Left renal pelvis (tissue), 4 donors: ENCODE measurements at places on chromosomes 1 and 21. TPM values are rescaled to one million over a fixed set of nuclear protein-coding genes. Genes with fewer than 3 reads are reported as not detected.

DNA sequence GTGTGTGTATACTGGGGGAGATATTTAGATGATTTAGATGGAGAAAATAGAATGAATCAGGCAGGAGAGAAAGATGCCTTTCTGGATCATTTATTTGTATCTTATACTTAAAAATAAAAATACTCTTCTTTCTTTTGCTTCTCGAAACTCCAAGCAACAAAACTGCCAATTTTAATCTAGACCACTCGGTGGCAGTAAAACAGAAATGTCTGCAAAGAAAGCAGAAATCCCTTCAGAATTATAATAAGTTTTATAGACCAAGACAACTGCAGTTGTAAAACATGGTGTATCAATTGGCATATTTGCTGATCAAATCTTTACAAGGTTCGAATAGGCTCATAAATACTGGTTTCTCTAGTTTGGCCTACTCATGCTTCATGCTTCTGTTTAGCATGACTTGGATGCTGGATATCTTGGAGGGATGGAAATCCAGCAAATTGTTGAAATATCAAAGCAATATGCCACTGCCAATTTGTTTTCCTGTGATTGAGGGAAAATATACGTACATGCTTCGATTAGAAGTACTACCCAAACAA is 15.1 kb upstream of the C1orf87 start:
- no peak for DNase-seq

GRCh38 chr1:175498002-175498401 is 245.4 kb downstream of the TNR start:
- DNase-seq = no peak

DNA sequence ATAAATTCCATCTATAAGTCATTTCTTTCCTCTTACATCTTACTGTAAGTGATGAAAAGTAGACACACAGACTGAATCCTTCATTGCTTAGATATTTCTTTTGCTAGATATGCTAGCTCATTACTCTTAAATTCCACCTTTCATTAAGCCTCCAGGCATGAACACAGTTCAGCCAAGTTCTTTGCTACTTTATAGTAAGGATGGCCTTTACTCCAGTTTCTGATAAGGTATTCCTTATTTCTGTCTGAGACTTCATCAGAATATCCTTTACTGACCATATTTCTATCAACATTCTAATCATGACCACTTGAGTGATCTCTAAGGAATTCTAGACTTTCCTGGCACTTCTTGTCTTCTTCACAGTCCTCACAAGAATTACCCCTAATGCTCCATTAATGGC is 191.7 kb upstream of the KCTD3 start:
- DNase-seq = no peak

- no peak for DNase-seq
Measured at GRCh38 chr21:27379354-27379753, 412.5 kb upstream of the ADAMTS5 start.

GRCh38 chr1:93129507-93130099 is 50.5 kb downstream of the MTF2 start:
- DNase-seq = no peak

DNA sequence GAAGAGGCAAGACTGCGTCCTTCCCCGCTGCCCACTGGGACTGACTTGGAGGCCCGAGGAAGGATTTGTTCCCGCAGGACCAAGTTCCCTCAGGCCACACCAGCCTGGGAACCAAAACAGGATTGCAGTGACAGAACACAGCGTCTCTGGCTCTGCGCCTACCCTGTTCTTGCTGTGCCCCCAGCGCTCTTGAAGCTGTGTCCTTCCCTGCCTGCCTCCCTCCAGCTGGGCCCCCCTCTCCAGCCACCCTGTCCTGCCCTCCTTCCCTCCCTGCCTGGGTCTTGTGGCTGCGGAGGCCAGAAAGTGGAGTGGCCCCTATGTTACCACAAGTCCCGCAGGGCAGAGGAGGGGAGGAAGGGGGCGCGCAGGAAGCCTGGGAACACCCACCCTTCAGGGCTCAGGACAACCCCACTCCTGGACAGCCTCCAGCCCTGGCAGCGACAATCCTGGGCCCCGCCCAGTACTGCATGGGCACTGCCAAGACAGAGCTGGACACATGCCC is 164.9 kb downstream of the DYRK1A start:
- no peak for DNase-seq

GRCh38 chr1:45867697-45868348 is 64.4 kb downstream of the MAST2 start:
- no peak for DNase-seq

DNA sequence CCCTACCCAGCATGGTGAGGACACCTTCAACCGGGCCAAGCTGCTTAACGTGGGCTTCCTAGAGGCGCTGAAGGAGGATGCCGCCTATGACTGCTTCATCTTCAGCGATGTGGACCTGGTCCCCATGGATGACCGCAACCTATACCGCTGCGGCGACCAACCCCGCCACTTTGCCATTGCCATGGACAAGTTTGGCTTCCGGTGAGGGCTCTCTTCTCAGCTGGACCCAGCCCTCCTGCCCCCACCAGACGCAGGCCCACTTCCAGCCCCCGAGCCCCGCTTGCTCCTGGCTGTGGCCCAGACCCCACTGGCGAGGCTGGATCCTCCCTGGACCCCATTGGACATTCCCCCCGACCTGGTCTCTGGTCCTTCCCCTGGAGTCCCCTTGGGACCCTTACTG is 5.8 kb downstream of the B4GALT2 start:
- DNase-seq = no peak

DNA sequence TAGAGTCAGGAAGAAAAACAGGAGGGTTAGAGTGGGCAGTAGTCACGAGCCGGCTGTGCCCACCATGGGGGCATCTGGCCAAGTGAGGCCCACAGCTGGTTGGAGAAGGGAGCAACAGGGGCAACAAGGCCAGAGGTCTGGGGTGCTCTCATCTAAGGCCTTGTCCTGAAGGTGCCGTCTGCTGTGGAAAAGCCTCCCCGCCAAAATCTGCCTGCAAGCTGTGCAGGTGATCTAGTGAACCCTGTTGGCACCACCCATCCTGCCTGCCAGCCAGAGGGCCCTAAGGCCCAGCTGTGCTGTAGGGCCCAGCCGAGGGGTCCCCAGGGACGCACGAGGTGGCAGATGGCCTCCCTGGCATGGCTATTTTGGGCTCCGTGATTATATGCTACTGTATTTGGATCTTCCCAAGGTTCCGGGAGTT is 51.3 kb downstream of the LGR6 start:
- DNase-seq = no peak

- no peak for DNase-seq
Measured at GRCh38 chr1:27935721-27936120, 921 bp downstream of the SMPDL3B start.

DNA sequence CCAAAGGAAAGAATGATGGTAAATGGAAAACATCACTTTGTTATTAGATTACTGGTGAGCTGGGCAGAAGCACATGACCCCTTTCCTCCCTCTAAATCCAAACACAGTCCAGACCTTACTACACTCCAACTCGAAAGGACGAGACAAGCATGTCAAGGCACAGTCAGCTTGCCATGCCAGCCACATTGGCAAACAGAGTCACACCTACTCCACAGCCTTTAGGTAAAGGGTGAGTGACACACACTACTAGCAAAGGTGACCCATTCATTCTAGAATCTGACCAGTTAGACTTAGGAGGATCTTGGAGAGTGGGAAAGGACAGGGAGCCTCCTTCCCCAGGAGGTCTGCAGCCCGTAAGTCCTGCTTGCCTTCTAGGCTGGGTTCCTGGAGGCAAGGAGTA is 3.0 kb downstream of the SLC44A3 start:
- DNase-seq = no peak

GRCh38 chr1:71521655-71522264 is 440.9 kb upstream of the ZRANB2 start:
- DNase-seq = peak; percentile 3

GRCh38 chr1:17419626-17420328 is 19.7 kb downstream of the RCC2 start:
- no peak for DNase-seq

DNA sequence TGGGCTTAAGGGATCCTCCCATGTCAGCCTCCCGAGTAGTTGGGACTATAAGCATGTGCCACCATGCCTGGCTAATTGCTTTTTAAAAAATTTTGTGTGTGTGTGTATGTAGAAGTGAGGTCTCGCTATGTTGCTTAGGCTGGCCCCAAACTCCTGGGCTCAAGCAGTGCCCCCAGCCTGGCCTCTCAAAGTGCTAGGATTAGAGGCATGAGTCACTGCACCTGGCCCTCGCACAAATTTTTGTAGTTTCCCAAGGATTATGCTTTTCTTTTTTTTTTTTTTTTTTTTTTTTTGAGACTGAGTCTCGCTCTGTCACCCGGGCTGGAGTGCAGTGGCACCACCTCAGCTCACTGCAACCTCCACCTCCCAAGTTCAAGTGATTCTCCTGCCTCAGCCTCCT is 144.4 kb upstream of the HNRNPU start:
- no peak for DNase-seq

GRCh38 chr1:185862235-185862634 is 128.0 kb downstream of the HMCN1 start:
- no peak for DNase-seq

DNA sequence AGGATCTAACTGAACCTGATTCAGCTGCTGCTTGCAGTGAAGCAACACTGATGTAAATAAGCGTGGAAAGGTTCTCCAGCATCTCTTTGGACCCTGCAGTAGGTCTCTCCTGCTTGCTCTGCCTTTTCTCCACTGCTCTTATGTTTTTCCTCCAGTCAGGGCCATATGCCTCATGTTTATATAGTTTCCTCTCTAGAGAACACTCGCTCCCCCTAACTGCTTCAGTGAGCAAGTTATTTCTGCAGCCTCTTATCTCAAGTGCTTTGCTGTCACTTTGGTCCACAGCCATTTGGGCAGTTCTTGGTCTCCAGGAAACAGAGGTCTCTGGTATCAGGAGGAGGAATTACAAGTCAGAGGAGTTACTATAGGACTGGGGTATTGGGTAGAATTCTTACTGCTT is 5.3 kb downstream of the PRUNE1 start:
- no peak for DNase-seq

DNA sequence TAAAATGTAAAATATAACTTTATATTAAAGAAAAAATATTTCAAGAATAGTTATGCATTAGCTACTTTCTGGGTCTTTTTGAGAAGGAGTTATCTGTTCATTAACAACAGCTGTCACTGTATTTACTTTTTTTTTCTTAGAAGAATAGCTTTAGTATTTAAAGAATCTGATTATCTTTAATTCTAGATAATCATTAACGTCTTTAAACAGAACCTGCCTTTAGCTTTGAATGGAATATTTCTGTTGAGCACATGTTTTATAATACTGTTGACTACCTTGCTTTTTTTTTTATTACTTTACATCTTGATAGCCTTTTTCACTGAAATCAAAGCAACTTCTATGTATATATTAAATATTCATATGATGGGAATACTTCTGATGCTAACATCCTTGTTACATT is 132.0 kb downstream of the CLEC20A start:
- no peak for DNase-seq

GRCh38 chr21:35231090-35231489 is 182.0 kb upstream of the RUNX1 start:
- no peak for DNase-seq

GRCh38 chr21:46234436-46234950 is 5.9 kb upstream of the LSS start:
- DNase-seq = no peak

- no peak for DNase-seq
Measured at GRCh38 chr1:172885411-172885810, 165.3 kb downstream of the TNFSF18 start.

GRCh38 chr21:27244776-27245175 is 277.9 kb upstream of the ADAMTS5 start:
- no peak for DNase-seq

- DNase-seq = no peak
Measured at GRCh38 chr1:9836632-9836960, 12.8 kb upstream of the CLSTN1 start.

DNA sequence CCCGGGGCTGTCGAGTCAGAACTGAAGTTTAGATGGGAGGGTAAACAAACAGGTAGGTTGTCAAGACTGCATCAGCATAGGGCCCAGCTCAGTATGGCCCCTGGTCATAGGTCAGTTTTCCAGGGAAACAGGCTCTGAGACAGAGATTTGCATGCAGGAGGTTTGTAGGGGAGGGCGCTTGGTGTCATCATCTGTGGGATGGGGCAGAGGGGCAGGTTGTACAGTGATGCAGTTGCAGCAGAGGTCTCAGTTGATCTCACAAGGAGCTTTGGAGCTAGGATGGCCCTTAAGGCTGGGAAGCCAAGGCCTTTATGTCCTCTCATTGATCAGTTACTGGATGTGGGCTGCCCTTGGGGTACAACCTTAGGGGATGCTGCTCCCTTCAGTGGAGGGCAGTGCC is 38.5 kb upstream of the KCNA10 start:
- DNase-seq = no peak

DNA sequence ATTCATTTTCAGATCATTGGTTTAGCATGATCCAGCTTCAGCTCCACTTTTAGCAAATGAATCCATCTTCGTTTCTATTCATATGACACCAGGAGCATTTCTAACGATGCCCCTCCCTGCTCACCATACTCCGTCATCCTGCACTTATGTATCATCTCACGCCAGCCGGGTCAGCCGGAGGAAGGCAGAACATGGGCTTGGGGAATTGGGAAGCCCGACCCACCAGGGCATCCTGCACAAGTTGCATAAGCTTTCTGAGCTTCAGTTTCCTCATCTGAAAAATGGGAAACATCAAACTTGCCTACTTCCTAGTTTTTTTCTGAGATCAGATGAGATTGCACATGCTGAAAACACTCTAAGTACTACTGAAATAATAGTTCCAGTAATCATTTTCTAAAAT is 194.7 kb downstream of the AK5 start:
- no peak for DNase-seq

- no peak for DNase-seq
Measured at GRCh38 chr1:15308135-15308534, 61.1 kb downstream of the FHAD1 start.

DNA sequence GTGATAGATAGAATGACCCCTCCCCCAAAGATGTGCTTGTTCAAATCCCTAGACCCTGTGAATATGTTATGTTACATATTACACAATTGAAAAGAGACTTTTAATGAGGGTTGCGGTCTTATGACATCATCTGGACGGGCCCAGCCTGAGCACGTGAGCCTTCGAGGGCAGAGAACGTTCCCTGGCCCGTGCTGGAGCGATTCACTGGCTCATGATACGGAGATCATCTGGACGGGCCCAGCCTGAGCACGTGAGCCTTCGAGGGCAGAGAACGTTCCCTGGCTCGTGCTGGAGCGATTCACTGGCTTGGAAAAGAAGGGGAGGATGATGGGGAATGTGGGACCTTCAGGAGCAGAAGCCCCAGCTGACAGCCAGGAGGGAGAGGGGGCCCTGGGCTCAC is 34.4 kb upstream of the COL18A1 start:
- DNase-seq = no peak

Gene PRKCZ
- polyA plus RNA-seq = 7.2 TPM

Gene CD247
- polyA plus RNA-seq = 0.37 TPM

Gene B3GALT5
- 1.9 TPM for polyA plus RNA-seq

Gene DENND2D
- 20.0 TPM for polyA plus RNA-seq

Gene GBP6
- polyA plus RNA-seq = not detected

Gene CFHR1
- 0.60 TPM for polyA plus RNA-seq

Gene TMPRSS15
- 0.23 TPM for polyA plus RNA-seq

Gene CLIC4
- 230 TPM for polyA plus RNA-seq

Gene SCMH1
- polyA plus RNA-seq = 42.6 TPM

Gene OVAAL
- not detected for polyA plus RNA-seq

Gene ZNF326
- polyA plus RNA-seq = 83.4 TPM

Gene LCE1A
- not detected for polyA plus RNA-seq

Gene ITGB2
- polyA plus RNA-seq = 10.8 TPM

Gene LIPI
- polyA plus RNA-seq = 0.75 TPM

Gene B3GALNT2
- 32.9 TPM for polyA plus RNA-seq

Gene HDGF
- polyA plus RNA-seq = 275 TPM

Gene CDA
- 6.8 TPM for polyA plus RNA-seq

Gene LMOD1
- polyA plus RNA-seq = 4.6 TPM

Gene GPR52
- not detected for polyA plus RNA-seq

Gene RNU1-3
- polyA plus RNA-seq = not detected

Gene RHBDL2
- 1.9 TPM for polyA plus RNA-seq

Gene H6PD
- 40.0 TPM for polyA plus RNA-seq
